ENCODE measurements at places on chromosomes 2 and 18. TPM values are rescaled to one million over a fixed set of nuclear protein-coding genes. Genes with fewer than 3 reads are reported as not detected.

GRCh38 chr2:163541943-163542342 is 193.9 kb downstream of the FIGN start:
- DNase-seq = no peak

GRCh38 chr2:179049546-179050311 is at the start of gene CCDC141:
Gene CCDC141, minus strand, starts transcription at chr2:179050137. Its CDS starts 196 bp downstream, at chr2:179049941.
- no peak for DNase-seq

- DNase-seq = no peak
Observed at GRCh38 chr2:136248242-136248641, 130.3 kb upstream of the CXCR4 start.

- no peak for DNase-seq
Observed at GRCh38 chr2:201572846-201573508, 70.3 kb downstream of the TMEM237 start.

DNA sequence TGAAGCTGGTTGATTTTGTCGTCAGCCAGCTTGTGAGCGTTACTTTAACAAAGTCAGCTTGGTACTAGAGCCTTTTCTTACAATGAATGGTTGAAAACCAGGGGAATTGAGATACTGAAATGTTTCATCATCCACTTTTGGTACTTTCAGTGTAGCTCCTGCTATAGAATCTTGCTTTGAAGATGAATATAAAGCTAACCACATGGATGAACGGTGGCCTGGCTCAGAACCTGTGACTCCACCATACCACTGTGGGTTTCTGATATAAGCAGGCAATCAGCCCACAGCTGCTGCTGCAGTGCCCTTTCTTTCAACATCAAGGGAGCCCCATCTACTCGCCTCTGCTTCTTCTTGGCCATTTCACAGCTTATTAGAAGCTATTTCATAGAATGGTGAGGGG is 53.2 kb upstream of the GPR45 start:
- DNase-seq = no peak

SH3BP4 gene
- total RNA-seq = 5.5 TPM

DNA sequence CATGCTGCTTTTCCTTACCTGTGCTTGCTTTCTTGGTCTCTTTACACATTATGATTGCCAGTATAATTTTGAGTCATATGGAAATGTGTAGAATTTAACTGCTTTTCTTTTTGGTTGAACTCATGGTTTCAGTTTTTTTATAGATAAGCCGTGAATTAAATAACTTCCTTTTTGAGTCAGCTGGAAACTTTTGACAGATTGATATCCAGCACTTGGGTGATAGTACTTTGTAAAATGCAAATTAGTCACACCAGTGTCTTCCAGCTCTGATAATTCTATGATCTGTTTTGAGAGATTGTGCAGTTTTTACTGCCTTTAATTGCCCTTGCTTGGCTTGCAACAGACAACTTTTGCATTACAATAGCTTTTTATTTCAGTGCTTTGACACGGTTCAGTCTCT is 86.4 kb downstream of the NCOA1 start:
- no peak for DNase-seq

- no peak for DNase-seq
Observed at GRCh38 chr2:11314487-11314886, 29.9 kb downstream of the ROCK2 start.

GRCh38 chr2:194826241-194826640 is 830.8 kb upstream of the SLC39A10 start:
- no peak for DNase-seq

XIRP2 gene
- 0.78 TPM for total RNA-seq

DNA sequence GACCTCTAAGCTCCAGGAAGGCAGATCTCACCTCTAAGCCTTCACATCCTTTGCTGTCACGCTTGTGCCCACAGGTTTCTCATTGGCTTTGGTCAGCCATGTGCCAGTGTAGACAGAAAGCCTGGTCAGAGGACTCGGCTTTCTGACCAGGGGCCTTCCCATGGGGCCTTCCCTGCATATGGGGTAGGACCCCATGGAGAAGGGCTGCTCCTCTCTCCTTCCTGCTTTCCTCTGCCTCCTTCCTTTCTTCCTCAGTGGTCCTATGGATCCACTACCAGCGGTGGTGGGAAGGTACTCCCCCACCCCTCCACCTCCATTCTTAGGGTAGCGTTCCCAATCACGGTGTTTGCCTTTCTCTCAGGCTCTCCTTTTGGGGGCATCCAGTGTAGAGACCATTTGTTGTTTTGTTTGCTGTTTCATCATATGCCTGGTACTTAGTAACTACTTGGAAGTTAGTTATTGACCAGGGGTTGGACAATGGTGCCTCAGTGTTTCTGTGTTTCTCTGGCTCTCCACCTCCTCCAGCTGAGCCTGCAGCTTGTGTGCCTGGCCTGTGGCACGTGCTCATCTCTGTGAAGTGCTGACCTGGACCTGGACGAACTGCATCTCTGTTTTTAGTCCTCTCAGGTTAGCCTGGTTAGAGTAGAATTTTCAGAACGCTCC is 71.6 kb downstream of the ZNF407 start:
- DNase-seq = no peak

DNA sequence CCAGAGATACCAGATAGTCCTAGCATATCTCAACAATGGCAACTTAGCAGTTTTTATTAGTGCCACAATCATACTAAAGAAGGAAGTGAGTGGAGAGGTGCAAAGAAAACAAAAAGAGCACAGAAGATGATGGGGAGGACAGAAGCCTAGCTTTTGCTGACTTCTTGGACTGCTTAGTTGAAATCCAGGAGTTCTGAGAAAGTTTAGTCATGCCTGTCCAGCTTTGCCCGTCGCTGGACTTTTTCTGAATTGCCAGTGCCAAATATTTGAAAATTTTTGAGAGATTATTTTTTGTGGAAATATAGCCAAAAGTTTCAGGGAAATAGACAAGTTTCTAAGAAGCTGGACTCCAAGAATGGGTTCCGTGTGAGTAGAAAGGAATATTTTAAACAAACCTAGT is 558.7 kb upstream of the TNP1 start:
- no peak for DNase-seq

AFTPH gene
- 99.5 TPM for total RNA-seq

- DNase-seq = no peak
Observed at GRCh38 chr2:1162768-1163584, 212.3 kb downstream of the SNTG2 start.

GRCh38 chr2:61029533-61029932 is 11.5 kb upstream of the PUS10 start:
- no peak for DNase-seq

ING5 gene
- total RNA-seq = 23.4 TPM

DNA sequence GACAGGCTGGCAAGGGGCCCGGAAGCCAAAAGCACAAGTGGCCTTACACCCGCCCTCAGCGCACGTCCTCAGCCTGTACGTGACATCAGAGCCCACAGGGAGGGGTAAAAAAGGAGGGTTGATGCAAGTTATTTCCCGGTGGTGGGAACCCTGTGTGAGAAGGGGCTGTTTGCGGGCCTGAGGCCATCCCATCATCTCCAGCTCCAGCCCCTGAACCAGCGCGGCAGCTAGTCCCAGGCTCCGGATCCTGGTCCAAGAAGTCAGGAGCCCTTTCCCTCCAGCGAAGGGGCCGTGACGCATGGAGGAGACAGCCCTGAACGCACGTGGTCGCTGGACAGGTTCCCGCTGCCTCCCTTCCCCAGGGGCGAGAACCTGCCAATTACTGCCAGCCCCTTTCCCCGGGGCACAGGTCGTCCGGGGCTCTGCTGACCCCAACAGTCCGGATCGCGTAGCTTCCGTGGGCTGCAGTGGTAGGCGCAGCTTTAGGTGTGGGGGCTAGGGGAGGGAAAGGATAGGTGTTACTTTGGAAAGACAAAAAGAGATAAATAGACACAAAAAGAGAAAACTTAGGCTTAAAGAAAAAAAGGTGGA is 1.3 kb upstream of the LRP2 start:
- DNase-seq = peak; percentile 12

FBXO48 gene
- total RNA-seq = 0.94 TPM

DNA sequence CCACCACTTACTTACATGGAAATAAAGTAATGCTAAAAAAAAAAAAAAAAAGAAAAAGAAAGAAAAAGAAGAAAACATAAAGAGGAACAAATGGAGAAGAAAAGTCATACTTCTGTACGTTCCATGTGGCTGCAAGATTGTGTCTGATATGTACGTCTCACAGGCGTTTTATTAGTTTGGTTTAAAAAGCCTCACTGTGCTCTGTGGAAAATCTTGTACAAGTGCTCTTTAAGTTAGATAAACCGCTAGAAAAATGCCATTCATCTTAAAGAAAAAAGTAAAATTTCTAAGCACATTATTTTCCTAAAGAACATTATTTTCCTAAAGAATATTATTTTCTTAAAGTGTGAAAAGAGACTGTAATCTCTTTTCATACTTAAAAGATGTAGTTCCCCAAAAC is 165.1 kb downstream of the ZNF521 start:
- no peak for DNase-seq

UBE2F gene
- 30.9 TPM for total RNA-seq

DNA sequence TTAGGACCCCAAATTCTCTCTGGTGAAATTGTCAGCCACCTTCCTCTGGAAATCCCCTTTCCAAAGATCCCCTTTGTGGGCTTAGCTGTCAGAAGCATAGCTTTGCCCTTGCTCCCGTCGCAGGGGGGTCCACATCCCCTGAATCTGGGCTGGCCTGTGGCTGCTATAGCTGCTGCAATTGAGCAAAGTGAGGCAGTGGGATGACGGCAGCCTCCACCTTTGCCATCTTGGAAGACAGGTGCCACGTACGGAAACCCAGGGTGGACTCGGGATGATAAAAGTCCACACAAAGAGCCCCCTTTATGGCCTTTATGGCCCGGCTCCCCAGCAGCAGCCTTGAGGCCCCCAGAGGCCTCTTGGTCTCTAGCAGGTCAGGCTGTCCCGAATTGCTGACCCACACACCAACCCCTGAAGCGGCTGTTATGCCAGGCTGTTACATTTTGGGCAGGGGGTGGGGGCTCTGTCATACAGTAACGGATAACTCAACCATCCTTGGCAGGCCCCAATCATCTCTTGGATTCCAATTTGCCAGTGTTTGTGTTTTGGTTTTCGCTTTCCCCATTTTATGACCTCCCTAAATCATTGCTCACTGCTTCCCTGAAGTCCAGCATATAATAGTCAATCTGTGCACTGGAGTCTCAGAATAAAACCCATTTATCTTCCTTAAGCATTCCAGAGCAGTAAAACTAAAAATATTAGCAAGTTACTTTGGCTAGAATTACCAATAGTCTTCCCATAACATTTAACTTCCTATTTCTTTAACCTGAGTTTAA is 33.2 kb upstream of the ID2 start:
- DNase-seq = no peak

- DNase-seq = no peak
Observed at GRCh38 chr2:239238381-239238780, 162.4 kb downstream of the HDAC4 start.

DNA sequence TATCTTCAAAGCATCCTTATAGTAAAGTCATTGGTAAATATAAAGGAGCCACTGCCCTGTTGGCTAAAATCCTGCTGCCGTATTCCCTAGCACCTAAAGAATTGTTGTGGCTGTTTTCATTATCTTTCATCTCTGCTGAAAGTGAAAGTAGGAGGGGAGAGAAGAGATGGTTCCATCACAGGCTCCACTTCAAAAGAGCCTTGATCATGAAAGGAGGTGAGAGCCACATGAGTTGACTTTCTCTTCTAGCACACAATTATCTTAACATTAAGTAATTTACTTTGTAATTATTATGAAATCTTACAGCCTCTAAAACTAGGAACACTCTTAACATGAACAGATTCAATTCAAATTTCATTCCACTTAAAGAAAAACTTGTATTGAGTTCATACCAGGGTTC is 1050.9 kb upstream of the LRRTM1 start:
- DNase-seq = no peak

- DNase-seq = no peak
Observed at GRCh38 chr18:45168866-45169600, 446.2 kb upstream of the SLC14A2 start.

GRCh38 chr2:188294352-188294926 is 2.8 kb downstream of the GULP1 start:
- no peak for DNase-seq

SERPINB13 gene
- not detected for total RNA-seq

CCDC178 gene
- total RNA-seq = 1.1 TPM

DNA sequence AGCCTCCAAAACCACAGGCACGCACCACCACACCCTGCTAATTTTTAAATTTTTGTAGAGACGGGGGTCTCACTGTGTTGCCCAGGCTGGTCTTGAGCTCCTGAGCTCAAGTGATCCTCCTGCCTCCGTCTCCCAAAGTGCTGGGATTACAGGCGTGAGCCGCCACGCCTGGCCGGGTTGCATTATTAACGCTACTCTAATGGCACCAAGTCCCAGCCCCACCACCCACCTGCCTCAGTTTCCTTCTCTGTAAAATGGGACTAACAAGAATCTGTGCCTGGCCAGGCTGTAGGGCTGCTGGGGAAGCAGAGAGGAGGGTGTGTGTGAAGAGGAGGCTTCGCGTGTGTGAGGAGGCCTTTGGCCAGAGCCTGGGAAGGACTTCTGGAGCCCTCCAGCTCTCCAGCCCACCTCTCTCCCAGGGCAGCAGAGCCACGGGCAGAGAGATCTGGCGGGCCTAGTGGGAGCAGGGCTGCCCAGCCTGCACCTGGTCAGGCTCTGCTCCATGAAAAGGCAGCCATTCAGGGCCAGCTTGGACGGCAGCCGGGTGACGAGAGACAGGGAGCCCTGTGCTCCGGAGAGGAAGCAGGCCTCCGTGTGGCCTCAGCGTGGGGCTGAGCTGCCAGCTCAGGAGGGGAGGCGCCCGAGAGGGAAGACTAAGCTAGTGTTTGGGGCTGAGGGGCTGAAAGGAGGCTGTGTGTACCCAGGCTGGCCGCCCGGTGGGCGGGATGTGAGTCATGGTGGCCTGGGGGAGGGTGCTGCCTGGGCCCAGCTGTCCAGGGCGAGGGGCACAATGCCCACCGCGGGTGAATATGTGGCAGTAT is 7.4 kb upstream of the B3GNT7 start:
- DNase-seq = peak; percentile 94

DNA sequence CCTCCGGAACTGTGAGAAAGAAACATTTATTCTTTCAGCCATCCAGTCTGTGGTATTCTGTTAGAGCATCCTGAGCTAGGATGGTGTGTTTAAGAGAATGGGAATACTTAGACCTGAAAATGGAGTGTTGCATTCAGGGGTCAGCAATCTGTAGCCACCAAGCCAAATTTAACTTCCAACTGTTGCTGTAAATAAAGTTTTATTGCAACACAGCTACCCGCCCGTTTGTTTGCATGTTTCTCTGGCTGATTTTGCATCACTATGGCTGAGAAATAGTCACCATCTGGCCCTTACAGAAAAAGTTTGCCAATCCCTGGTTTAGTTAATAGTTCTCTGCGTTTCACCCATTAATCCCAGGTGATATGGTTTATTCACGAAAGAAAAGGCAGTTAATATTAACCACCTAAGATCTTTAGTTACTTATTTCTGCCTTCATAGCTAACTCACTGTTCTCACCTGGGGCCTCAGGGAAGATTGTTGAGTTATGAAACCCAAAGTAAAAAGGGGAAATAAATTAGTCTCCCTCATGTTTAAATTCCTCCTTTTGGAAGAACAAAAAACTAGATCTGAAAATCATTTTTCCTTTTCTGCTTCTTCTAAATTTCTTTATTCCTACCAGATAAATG is 9.5 kb upstream of the CYS1 start:
- no peak for DNase-seq

ATAD2B gene
- total RNA-seq = 68.5 TPM

DNA sequence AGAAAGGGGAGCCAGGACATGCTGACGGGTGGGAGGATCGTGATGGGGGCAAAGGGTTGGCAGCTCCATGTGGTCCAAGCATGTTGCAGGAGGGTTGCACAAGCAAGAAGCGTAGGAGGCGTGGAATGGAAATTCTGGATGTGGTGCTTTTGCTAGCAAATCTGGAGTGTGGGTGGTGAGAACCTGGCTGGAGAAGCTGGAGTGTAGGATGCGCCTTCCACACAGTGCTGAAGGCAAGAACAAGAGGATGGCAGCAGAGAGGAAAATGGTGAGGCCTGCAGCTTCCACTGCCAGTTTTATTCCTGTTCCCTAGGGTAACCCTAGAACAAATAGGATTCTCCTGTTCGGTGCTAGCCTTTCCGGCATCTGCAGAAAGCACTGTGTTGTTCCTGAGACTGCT is 22.4 kb downstream of the CREG2 start:
- DNase-seq = peak; percentile 76

GPR35 gene
- 0.31 TPM for total RNA-seq

Data from occipital lobe (tissue), 3 donors.